ENCODE measurements at places on chromosomes 2 and 18.

- DNase-seq, result no peak
Measured at GRCh38 chr2:66169076-66169475, 265.8 kb upstream of the MEIS1 start.

GRCh38 chr2:215577356-215577755 lies 141.5 kb upstream of the FN1 start:
- no peak for DNase-seq

- DNase-seq, result no peak
Measured at GRCh38 chr2:178542161-178542560, 61.9 kb downstream of the PLEKHA3 start.

- DNase-seq, result no peak
Measured at GRCh38 chr2:232629129-232629475, 4.3 kb upstream of the EFHD1 start.

GRCh38 chr2:178924817-178925216 lies 117.6 kb upstream of the TTN start:
- no peak for DNase-seq
